ENCODE measurements at places on chromosomes 11 and 22.

GRCh38 chr11:72012897-72013721, 14.4 kb downstream of the IL18BP start:
- no peak for DNase-seq
- H3K27ac ChIP-seq = no peak overlapping the region
- no peaks in the 10 kb centered on the region for H3K27me3 ChIP-seq
- peaks cover 65% of the 10 kb centered on the region for H3K36me3 ChIP-seq

DNA sequence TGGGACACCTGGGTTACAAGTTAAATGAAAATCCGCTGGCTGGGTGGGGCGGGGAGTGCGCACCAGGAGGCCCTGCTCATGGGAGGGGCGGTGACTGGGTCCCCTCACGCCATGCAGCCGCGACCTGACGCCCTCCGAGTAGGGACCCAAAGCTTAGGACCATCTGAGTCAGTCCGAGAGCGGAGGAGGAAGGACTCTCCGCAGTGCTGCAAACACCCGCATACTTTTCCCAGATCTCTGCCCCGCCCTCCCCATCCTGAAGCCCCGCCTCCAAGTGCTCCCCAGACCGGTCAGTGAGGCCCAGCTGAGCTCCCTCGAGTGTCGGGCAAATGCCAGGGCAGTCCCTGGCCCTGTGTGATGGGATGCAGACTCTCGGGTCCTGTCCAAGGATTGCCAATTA, 6.6 kb upstream of the FLI1 start:
- H3K4me1 ChIP-seq = peaks cover 42% of the 10 kb centered on the region
- no peak overlapping the region for H3K27ac ChIP-seq
- peak overlapping the region; percentile 77 for H3K4me3 ChIP-seq
- H3K36me3 ChIP-seq = peaks cover 2% of the 10 kb centered on the region
- H3K27me3 ChIP-seq = peaks cover 78% of the 10 kb centered on the region
- no peak for DNase-seq

- peaks cover 3% of the 10 kb centered on the region for H3K36me3 ChIP-seq
- peak overlapping the region; percentile 13 for H3K27ac ChIP-seq
- peaks cover 12% of the 10 kb centered on the region for H3K4me1 ChIP-seq
- peak; percentile 78 for DNase-seq
Measured at GRCh38 chr11:68965901-68966853, 14.6 kb downstream of the MRGPRD start.

DNA sequence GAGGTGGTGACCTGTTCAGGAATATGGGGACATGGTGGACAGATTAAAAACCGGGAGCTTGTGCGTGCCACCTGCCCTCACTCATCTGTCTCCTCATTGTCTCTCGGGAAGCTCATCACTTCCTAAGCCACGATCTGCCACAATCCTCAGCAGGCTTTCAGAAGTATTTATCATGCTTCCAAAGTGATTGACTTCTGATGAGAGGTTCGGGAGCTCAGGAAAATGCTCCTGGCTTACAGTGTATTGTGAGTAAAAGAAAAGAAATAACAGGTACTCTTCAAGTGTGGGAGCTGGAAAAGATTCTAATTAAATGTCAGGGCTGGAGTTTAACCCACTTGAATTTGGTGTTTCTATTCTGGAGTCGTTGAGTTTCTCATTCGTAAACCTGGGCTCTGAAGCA, 91.9 kb upstream of the DRD2 start:
- no peak overlapping the region for H3K4me3 ChIP-seq
- H3K27ac ChIP-seq = no peak overlapping the region
- no peak for DNase-seq
- H3K27me3 ChIP-seq = peaks cover 17% of the 10 kb centered on the region
- no peaks in the 10 kb centered on the region for H3K36me3 ChIP-seq

DNA sequence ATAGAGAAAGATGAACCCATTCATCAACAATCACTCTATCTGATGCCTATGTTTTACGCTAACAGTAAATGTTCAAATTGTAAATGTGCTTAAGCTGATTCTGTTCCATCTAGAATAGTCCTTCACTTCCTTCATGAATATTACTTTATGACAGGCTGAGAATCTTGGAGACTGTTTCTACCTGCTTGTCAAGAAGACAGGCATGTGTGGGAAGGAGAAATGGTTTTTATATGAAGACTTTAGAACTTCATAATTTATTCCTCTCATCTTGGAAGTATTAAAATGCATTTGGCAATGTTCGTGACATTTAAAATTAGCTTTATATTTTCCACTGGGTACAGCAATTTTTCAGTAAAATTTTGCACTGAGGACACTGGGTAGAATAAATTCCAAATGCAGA, 41.0 kb downstream of the ELMOD1 start:
- no peak overlapping the region for H3K27ac ChIP-seq
- no peak overlapping the region for H3K4me3 ChIP-seq
- peaks cover 36% of the 10 kb centered on the region for H3K27me3 ChIP-seq
- no peak for DNase-seq
- no peaks in the 10 kb centered on the region for H3K36me3 ChIP-seq

- no peak overlapping the region for H3K4me3 ChIP-seq
- no peaks in the 10 kb centered on the region for H3K4me1 ChIP-seq
- no peaks in the 10 kb centered on the region for H3K27me3 ChIP-seq
Measured at GRCh38 chr11:5083602-5084001, 14.2 kb downstream of the OR52E1 start.

DNA sequence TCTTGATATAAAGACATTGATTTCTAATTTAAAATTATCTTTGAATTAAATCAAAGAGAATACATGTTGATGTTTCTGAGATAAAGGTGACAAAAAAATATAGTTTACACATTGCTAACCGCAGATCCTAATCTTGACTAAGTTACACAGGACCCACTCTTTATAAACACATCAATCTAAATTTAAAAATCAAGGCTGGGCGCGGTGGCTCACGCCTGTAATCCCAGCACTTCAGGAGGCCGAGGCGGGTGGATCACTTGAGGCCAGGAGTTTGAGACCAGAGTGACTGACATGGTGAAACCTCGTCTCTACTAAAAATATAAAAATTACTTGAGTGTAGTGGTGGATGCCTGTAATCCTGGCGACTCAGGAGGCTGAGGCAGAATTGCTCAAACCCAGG, 1.9 kb downstream of the ARFGAP3 start:
- H3K4me1 ChIP-seq = peaks cover 6% of the 10 kb centered on the region
- no peak for DNase-seq
- H3K27me3 ChIP-seq = no peaks in the 10 kb centered on the region
- H3K4me3 ChIP-seq = peak overlapping the region; percentile 66

- no peaks in the 10 kb centered on the region for H3K27me3 ChIP-seq
- H3K4me3 ChIP-seq = no peak overlapping the region
- H3K36me3 ChIP-seq = no peaks in the 10 kb centered on the region
- DNase-seq = no peak
- no peak overlapping the region for H3K27ac ChIP-seq
Measured at GRCh38 chr11:79546351-79546750, 105.5 kb upstream of the TENM4 start.

DNA sequence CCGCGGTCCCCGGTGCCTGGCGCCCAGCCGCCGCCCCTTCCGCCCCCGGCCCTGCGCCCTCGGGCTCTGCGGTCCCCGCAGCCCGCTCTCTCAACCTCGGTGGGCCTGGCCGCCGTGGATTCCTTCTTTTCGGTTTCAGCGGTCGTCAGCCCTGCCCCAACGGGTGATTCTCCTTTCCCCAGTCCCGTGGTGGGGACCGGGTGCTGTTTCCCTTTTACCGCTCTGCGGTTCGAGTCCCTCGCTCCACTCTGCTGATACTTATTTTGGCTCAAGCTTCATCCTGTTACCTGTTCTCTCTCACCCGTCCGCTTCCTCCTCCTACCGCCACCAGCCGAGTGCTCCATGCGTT, 494 bp downstream of the ZDHHC5 start:
- H3K4me3 ChIP-seq = peak overlapping the region; percentile 86
- no peak for DNase-seq
- H3K4me1 ChIP-seq = peaks cover 39% of the 10 kb centered on the region
- no peaks in the 10 kb centered on the region for H3K27me3 ChIP-seq
- H3K36me3 ChIP-seq = peaks cover 30% of the 10 kb centered on the region
- peak overlapping the region; percentile 97 for H3K27ac ChIP-seq
